ENCODE measurements at places on chromosomes 12 and 14.
A peak's percentile ranks its signal among the peaks of the same experiment; 100 is the strongest.

GRCh38 chr12:24974216-24974615, 25.3 kb upstream of the BCAT1 start:
- no peak for DNase-seq

DNA sequence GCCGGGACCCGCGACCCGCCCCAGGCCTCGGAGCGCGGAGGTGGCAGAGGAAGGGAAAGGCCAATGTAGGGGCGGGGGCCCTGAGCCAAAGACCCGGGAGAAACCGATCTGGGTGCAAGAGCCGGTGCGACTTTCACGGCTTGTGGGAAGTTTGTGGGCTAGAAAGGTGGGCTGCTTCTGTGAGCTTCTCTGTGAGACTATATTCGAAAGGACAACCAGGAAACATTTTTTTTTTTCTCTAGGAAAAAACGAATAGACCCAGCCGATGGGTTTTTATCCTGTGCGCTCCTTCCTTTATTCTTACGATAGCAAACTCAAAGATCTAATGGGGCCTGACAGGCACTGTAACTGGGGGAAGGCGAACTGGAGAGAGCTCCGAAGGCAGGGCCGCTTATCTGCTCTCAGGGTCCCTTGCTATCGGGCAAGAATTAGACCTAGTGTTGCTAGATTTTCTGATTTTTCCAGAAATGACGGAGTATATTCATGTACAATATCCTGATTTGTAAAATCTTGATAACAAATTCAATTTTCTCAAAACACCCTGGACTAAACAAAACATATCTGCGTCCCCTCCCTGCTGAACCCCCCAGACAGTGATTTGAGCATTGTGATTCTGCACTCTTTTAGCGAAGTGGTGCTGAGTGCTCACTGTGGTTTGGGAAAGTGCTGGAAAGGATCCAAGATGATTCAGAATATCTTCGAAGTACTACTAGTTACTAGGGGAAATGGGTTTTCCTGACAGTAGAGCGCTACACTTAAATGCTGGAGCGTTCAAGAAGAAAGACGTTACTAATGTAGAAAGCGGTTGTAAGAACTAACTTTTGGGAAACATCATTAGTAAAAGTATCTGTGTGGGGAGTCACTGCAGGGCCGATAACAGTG, 563 bp upstream of the STXBP6 start:
- DNase-seq, result peak; percentile 55

GRCh38 chr14:78425330-78425729, 255.2 kb downstream of the NRXN3 start:
- no peak for DNase-seq

- DNase-seq, result peak; percentile 29
Observed at GRCh38 chr14:69712599-69713088, 54.3 kb upstream of the SRSF5 start.

GRCh38 chr12:3630111-3630510, 122.8 kb downstream of the CRACR2A start:
- DNase-seq, result no peak

DNA sequence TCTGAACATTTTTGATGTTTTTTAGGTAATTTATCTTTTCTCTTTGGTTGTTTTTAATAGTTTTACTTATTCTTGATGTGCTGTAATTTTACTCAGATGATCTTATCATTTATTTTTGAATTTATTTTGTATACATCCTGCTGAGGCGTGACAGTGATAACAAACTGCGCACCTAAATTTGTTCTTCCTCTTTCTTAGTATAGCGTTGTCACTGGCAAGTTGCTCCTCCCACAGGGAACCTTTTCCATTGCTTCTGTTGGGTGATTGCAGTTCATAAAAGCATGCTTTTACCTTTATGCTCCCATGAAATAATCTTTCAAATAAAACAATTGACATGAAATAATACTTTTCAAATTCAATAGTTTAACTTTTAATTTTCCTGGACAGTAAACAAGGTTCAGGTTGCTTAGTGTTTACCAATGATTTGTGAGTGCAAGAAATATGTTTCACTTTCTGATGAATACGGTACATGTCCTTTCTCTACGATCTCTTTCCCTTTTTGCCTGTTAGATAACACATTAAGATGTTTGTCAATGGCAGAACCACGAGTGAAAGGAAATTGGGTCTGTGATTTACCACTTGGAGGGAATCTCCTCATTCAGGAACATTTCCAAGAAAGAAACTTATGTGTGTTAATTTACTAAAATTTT, 223.3 kb downstream of the CCDC91 start:
- no peak for DNase-seq

DNA sequence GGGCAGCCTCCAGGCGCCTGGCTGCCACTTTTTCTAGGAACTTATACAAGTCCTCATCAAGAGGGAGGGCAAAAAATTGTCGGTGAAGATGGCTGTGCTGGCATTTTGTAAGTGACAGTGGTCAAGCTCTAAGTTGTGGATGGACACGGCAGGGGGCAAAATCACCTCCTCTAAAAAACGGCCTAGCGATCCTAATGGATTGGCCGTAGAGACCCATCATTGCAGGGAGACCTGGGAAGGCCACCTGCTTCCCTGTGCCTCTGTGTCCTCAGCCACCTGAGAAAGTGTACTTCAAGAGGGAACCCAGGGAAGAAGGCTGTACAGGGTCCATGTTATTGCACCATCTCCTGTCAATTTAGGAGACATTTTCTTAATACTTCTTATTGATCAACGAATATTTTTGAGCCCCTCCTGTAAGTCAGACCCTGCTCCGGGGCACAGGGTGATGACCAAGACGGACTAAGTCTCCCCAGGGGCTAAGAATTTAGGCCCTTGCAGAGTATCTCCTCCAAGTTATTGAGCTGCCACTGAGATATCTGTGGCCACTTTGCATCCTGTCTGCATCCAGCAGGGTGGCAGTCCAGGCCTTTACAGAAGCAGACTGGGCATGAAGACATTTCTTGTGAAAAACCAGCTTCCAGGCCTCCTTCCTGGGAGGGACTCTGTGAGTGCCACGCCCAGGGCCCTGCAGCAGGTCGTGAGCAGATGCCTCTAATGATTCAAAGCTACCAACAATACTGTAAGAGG, 40.5 kb downstream of the PSMA6 start:
- DNase-seq, result no peak

- peak; percentile 65 for DNase-seq
Observed at GRCh38 chr12:41288142-41288811, 100.2 kb downstream of the PDZRN4 start.

DNA sequence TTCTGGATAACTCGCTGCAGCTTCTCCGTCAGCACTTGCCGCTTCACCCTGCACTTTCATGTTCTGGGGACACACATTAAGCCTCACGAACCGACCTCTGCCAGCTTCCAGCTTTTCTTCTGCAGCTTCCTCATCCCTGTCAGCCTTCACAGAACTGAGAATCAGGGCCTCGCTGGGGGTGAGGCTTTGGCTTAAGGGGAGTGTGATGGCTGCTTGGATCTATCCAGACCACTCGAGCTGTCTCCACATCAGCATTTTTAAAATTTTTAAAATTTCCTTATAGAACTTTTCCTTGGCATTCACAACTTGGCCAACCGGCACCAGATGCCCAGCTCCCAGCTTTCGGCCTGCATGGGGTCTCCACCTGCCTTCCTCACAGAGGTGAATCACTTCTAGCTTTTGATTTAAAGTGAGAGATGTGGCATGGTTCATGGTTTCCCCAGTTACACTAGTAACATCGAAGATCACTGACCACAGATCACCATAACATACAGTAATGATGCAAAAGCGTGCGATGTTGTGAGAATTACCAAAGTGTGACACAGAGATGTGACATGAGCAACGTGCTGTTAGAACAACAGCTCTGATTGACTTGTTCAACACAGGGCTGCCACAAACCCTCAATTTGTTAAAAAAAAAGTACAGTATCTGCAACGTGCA, 139.1 kb upstream of the C14orf180 start:
- no peak for DNase-seq

DNA sequence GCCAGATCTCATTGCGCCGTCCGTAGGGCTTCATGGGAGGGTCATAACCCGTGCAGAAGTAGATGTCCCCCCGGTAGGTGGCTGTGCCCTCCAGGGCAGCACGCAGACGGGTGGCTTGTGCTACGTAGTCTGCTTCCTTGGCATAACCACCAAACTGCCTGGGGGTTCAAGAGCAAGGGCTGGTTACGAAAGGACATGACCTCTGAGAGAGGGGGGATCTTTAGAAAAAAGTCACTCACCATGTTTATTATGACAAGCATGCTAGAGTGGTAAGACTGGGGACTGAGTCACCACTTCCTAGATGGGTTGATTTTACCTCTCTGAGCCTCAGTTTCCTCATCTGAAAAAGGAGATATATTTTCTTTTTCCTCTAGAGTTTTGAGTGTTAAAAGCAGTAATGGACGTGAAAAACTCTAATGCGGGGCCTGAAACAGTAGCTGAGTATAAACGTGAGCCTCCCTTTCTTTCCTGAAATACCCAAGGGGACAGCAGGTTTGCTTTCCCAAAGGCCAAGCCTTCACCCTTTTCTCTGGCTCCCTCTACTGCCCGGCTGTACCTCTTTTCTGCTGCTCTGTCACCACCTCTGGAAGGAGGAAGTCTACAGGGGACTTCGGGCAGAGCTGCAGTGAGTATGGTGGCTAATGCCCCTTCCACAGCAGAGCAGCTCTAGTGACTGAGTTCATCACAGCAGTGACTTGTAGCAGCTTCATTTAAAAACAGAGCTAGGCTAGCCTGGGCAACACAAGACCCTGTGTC, 23.5 kb upstream of the GPRC5D start:
- no peak for DNase-seq

- no peak for DNase-seq
Observed at GRCh38 chr12:107598906-107599305, 86.7 kb upstream of the PWP1 start.

- DNase-seq, result no peak
Observed at GRCh38 chr12:55720071-55720564, at the start of gene RDH5. RDH5 (plus strand) TSS chr12:55720393; CDS start chr12:55721185, 792 bp downstream.

DNA sequence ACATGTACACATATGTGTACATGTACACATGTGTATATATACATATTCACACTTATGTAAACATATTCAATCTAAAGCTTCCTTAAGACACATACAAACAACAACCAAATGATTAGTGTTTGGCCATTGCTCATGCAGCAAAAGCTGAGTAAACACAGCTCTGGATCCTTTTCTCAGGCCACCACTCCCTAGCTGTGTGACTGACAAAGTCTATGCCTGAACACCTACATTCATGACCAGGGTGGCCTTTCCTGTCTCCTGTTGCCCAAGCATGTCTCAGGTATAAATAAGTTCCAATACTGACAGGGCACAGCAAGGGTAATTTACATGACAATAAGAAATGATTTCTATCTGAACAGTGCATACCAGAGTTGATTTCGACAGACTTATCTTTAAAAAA, 1.4 kb upstream of the PTPRO start:
- no peak for DNase-seq

- DNase-seq, result peak; percentile 98
Observed at GRCh38 chr14:91249841-91250616, 5.5 kb upstream of the GPR68 start.

DNA sequence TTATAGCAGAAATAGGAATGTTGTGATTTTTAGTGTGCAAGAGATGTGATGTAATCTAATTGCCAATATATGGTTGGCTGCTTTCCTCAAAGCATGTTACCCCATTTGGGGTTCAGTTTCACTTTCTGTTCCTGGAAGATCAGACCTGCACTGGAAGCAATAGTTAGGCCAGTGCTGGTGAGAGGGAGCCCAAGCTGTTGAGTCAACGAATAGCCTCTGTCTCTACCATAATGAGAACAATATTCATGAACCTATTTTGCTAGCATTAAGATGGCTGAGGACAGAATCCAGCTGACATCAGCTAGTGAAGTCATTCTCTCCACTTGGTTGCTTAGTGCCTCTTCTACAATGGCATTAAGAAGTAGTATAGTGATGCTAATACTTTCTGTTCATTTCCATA, 379.9 kb upstream of the DCN start:
- no peak for DNase-seq

- DNase-seq, result no peak
Observed at GRCh38 chr12:4564818-4565217, 2.8 kb downstream of the DYRK4 start.

Data from NCI-H1092 treated with DMSO at 0.1 percent for 48 hours (cell line).